CD8-positive, alpha-beta T cell (primary cell): ENCODE measurements at places on chromosomes 6 and 20.
A peak's percentile ranks its signal among the peaks of the same experiment; 100 is the strongest.

- no peak for DNase-seq
These were observed 10.8 kb downstream of the SENP6 start for GRCh38 chr6:75612434-75612833.

DNA sequence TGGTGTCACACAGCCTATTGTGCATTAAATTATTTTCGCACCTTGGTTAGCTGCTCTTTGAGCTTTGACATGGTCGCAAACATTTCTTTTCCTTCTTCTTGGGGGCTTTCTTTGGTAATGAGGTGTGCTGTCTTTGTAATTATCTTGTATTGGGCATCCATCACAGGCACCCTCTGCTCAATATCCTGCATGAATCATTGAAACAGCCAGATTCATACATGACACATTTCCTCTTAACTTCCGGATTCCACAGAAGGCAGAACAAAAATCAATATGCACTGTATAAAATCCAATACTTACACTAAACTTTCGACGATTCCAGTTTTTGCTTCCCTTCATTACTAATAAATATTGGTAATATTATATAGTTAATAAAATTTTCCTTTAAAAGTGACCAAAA is 175.6 kb downstream of the SYNE1 start:
- DNase-seq: no peak

DNA sequence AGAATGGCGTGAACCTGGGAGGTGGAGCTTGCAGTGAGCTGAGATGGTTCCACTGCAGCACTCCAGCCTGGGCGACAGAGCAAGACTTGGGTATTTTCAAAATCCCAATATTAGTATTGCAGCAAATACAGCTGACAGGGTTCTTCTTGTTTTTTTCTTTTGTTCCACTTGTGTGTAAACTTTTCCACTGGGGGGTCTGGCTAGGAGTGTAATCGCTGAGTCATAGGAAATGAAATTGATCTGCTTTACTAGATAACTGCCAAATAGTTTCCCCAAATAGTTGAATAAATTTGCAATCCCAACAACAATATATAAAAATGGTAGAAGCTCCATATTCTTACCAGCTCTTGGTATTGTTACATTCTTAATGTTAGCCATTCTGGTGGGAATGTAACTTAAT is 526.0 kb upstream of the SOX4 start:
- no peak for DNase-seq

DNA sequence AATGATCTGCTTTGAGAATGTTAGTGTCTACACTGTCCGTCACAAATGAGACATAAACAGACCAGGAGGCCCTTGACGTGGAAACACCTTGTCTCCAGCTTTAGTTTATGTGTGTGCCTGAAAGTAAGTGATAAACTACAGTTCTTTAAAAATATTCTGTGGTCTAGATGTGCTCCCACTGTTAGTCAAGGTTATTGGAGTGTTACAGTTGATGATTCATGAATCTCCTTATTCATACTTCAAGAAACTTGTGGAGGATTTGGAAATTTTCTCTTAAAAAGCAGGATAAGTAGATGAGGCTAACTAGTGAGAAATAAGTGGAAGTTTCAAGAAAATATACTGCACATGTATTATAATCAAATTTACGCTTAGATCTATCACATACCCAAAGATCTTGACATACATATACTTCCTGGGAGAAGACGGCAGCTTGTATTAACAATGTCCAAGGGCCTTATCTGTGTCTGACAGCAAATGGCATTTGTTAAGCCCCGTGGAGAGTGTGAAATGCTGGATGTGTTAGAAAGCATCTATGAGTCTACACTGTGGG is 90.5 kb upstream of the MBOAT1 start:
- DNase-seq: no peak

DNA sequence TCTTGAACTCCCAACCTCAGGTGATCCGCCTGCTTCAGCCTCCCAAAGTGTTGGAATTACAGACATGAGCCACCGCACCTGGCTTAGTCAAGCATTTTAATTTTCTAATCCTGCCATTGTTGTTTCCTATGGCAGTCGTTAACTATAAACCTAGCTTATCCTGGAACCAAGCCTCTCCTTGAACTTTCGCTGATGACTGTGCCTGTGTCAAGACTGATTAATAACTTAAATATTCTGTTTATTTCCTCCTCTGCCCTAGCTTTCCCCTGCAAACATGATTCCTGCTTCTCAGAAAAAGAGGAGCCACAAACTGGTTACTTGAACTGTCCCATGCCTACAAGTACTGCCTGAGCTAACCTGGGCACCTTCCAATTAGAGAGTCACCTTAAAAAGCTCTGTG is 1.5 kb downstream of the VNN1 start:
- DNase-seq: no peak

GRCh38 chr20:52047811-52048764 is 143.5 kb downstream of the ZFP64 start:
- DNase-seq: peak; percentile 4

- no peak for DNase-seq
These were observed 11.5 kb upstream of the ZBTB22 start for GRCh38 chr6:33329058-33329457.

DNA sequence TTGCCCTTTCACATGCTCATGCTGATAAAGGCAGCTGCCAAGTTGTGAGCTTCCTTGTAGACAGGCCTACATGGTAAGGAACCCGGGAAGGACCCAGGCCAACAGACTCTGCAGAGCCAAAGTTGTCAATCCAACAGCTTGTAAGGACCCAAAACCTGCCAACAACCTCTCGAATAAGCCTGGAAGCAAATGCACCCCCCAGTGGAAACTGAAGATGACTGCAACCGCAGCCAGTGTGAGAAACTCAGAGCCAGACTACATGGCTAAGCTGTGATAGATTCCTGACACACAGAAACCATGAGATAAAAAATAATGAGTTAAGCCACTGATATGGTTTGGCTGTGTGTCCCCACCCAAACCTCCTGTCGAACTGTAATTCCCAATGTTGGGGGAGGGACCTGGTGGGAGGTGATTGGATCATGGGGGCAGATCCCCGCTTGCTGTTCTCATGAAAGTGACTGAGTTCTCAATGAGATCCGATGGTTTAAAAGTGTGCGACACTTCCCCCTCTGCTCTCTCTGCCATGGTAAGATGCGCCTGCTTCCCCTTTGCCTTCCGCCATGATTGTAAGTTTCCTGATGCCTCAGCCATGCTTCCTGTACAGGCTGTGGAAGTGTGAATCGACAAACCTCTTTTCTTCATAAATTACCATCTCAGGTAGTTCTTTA is 18.8 kb upstream of the CLPSL2 start:
- no peak for DNase-seq

DNA sequence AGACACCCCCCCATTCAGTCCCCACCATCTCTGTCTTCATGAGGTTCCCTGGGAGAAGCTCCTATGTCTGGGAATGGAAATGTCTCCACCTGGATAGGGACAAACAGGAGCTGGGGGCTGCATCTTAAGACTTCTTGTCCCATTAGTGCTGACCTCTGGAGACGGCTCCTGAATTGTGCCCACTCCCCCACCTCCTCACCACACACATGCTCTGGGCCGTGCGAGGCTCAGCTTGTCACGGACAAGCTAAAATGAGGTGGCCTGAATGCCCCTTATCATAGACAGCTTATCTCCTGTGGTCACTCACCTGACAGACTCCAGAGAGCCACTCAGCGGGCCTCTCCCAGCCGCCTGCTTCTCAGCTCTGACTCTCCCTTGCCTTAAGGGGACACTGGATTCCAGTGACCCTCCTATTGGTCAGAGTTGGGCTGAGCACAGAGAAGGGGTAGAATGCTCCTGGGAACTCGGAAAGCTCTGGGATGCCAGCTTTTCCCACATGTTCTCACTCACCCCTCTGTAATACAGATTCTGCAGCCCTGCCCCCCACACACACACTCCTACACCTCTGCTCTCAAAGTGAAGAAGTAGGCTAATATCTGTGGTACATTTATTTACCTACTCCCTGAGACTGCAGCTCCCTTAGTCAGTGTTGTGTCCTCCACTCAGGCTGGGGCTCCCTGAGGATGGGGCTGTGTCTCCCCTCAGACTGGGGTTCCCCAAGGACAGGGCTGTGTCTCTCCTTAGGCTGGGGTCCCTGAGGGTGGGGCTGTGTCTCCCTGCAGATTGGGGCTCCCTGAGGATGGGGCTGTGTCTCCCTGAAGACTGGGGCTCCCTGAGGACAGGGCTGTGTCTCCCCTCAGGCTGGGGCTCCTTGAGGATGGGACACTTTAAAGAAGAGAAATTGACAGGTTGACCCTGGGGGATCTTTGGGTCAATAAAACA is 167.5 kb downstream of the VEGFA start:
- no peak for DNase-seq

- no peak for DNase-seq
These were observed 93.9 kb downstream of the SPTLC3 start for GRCh38 chr20:13102694-13103093.

DNA sequence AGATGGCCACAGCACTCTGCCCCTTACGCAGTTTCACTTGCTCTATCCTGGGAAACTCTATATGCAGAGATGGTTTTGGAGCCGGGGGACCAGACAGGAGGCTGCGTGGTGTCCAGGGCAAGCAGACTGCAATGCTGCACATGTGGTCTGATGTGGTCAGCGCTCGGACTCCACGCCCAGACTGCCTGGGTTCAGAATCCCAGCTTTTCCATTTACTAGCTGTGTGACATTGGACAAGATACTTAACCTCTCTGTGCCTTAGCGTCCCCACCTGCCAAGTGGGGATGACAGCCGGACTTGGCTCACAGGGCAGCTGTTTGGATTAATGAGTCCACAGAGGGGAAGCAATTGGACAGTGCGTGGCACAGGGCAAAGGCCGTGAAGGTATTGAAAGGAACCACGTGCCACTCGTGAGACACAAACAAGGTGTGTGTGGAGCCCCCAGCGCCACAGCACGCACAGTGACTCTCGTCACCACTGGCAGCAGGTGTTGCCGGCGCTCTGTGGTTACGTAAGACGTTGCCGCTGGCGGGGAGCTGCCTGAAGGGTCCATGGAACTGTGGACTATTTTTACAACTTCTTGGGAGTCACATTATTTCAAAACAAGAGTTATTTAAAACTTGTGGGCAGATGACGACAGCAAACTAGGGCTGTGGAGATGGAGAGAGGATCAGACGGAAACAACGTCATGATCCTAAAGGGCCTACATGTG is 201.4 kb downstream of the PREX1 start:
- peak; percentile 61 for DNase-seq

DNA sequence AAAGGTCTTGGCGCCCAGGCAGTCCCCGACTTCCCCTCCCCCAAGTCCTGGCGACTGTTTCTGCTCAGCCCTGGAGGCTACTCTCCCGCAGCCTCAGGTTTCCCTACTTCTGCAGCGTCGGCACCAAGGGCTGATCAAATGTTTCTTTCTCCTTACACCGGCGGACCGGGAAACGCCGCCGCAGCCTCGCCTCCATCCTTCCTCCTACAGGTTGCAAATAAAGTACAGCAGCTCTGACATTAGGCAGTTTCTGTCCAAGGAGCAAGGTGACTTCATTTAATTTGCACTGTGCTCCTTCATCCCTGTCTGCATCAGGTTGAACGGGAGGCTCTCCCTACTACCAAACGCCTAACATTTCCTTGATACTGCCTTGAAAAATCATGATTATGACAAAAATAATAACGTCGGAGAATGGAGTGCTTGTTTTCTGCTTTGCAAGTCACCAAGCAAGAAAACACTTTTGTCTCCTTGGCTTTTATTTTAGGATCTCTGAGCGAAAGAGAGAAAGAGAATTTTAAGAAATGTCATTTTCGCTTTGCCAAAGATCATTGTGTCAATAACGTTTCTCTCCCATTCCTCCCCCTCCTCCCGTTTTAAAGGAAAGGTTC is 1.0 kb downstream of the CLIC5 start:
- peak; percentile 35 for DNase-seq

GRCh38 chr6:54913211-54913610 is 66.6 kb downstream of the FAM83B start:
- no peak for DNase-seq

- DNase-seq: no peak
These were observed 31.5 kb downstream of the TRAF3IP2 start for GRCh38 chr6:111573892-111574797.

- no peak for DNase-seq
These were observed 15.0 kb downstream of the ESR1 start for GRCh38 chr6:151822252-151823111.

GRCh38 chr6:38149531-38149930 is 330.0 kb downstream of the ZFAND3 start:
- DNase-seq: no peak

DNA sequence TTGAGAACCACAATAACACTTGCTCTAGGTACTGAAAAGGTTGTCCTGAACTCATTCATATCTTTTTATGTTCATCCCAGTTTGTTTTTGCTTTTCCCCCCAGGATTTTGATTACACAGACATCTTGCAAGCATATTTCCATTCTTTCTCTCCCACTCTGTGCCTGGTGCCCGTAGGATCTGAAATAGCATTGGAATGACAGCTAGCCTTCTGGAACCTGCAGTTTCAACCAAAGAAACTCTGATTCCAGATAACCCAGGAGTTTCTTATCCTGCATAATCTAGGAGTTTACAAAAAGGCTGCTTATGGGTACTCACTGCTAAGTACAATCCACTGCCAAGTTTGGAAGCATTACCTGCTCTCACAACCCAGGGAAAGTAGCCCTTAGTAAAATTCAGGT is 28.8 kb upstream of the PLCG1 start:
- DNase-seq: no peak

GRCh38 chr6:22809370-22809769 is 240.0 kb downstream of the HDGFL1 start:
- no peak for DNase-seq

DNA sequence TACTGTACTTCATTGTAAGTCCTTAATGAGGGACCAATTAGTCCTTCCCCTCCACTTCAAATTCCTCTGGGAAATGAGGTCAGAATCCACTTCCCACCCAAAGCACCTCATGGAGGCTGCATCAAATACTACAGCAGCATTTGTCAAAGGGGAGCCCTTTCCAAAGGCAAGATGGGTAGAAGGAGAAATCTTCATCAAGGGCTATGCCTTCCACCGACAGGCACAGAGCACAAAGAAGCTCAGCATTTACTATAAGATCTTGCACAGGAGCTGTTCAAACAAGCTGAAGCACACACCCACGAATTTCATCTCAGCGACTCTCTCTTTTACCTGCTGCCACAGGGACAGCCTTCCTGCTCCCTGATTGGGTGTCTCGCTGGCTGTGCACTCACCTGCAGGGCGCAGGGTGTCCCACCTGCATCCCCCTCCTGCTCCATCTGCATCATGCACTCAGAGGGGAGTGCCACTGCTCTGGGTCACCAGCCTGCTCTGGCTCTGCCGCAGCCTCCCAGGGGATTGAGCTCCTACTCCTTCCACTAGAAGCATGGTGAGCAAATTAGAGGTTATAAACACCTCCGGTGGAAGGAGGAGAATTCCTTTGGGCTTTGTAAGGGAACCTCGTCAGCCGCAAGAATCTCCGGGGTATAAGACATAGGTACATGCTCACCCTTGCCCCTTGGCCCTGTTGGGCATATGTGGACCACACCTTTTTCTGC is 164.5 kb downstream of the ATXN1 start:
- DNase-seq: no peak

- no peak for DNase-seq
These were observed 110.2 kb downstream of the SOBP start for GRCh38 chr6:107600121-107600520.

- DNase-seq: no peak
These were observed 208.2 kb downstream of the SMOC2 start for GRCh38 chr6:168649209-168649608.

- DNase-seq: no peak
These were observed 517.6 kb upstream of the SOX4 start for GRCh38 chr6:21075986-21076385.

- DNase-seq: no peak
These were observed 151.6 kb upstream of the PTPRK start for GRCh38 chr6:128672023-128672422.
